Right renal cortex interstitium (tissue), 3 donors: ENCODE measurements at places on chromosomes 2 and 18.
A peak's percentile ranks its signal among the peaks of the same experiment; 100 is the strongest.

- no peak for DNase-seq
Measured at GRCh38 chr18:47915930-47916329, 14.5 kb downstream of the SMAD2 start.

DNA sequence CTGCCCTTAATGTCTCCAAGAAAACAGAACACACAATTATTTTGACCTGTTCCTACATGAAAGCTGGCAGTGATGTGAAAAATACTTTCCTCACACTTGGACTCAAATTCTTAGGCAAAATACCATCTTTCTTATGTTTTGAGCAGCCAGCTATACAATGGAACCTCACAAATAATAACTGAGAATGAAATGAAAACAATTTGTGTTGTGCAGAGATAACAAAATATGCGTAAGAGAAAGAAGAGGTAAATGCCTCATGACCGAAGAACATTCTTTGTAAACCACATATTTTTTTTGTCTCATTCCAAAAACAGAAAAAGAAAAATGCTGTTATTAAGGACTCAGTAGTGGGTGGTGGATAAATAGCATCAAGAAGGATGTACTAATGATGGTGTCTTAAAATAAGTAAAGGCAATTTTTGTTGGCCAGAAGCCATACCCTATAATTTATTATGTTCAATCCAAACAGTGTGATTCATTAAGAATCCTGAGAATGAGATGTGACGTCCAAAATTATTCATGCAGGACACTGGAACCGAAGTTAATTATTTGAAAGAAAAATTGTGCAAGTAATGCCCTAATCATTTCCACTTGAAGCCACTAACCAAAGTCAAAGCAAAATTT, 193.0 kb upstream of the NETO1 start:
- DNase-seq = no peak

DNA sequence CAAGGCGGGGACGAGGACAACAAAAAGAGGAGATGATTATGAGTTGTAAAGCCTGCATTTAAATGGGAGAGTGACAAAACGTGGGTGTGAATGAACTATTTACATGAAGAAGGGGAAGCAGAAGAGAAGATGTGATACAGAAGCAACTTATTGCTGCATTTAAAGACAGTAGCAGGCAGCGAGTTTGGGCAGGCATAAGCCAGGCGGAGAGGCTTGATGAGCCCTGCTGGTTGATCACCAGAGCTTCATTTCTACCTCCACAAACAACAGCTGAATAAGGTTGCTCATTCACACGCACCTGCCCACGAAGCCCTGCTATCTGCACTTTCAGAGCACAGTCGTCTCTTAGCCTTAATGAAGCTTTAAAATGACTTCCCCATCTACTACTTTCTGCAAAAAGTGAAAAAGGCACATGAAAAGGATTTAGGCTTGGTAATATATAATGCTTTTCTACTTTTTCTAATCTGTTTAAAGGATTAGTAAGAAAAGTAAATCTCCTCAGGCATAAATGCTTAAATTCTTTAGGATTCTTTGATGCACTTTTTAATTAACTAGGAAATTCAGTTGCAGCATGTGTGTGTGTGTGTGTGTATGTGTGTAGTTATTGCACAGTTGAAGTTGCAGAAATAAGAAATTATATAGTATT, 3.1 kb downstream of the SLC38A11 start:
- DNase-seq = no peak

DNA sequence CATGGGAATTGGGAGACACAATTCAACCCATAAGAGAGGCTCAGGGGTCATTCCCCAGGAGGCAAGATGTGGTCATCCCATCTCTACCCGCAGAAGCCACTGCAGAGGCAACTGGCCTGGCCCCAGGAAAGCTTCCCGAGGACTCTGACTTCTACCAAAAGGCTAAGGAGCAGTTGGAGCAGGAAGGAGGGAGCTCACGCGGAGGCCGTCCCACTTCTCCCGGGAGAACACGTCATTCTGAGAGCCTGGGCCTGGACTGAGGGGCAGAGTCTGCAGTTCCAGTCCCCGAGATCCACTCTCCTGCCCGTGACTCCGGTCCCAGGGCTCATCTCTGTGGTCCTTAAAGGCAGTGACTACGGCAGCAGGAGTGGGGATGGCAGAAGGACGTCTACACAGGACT, 69.0 kb upstream of the TAF1B start:
- DNase-seq = no peak

GRCh38 chr2:122451040-122451439, 695.6 kb downstream of the TSN start:
- no peak for DNase-seq

GRCh38 chr18:59646963-59647307, 50.3 kb downstream of the CCBE1 start:
- DNase-seq = no peak

- DNase-seq = no peak
Measured at GRCh38 chr2:26532301-26533250, 54.7 kb upstream of the OTOF start.

GRCh38 chr18:51668101-51668500, 470.6 kb upstream of the MEX3C start:
- peak; percentile 56 for DNase-seq

- DNase-seq = no peak
Measured at GRCh38 chr2:24432121-24432520, 58.9 kb upstream of the NCOA1 start.

- DNase-seq = no peak
Measured at GRCh38 chr2:96864343-96865091, 5.4 kb downstream of the SEMA4C start.

DNA sequence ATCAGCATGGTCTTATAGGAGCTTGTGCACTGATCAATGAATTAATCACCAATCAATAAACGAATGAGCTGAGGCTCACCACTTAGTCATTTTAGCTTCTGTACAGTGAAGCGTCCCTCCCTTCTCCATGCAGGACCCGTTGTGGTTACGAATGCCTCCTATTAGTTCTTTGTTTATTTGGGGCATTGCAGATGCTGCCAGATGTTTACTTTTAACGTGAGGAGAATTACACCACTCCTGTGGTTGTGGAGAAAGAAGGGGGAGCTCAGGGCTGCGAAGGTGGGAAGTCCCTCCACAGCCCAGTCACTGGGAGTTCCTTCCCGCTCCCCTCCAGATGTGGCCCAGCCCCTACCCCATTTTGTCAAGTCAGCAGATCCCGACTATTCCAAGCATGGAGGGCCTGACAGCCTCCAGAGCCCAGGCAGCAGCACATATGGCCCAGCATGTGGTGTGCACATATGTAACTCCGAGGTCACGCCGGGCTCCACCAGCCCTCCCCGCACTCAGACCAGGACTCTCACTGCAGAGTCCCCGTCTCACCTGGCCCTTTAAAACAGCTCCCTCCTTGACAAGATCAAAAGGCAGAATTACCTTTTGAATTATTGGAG, 20.9 kb downstream of the PKDCC start:
- no peak for DNase-seq

- no peak for DNase-seq
Measured at GRCh38 chr2:43057742-43058725, 168.4 kb downstream of the ZFP36L2 start.

GRCh38 chr2:60554074-60554645, 706 bp upstream of the BCL11A start:
- no peak for DNase-seq

DNA sequence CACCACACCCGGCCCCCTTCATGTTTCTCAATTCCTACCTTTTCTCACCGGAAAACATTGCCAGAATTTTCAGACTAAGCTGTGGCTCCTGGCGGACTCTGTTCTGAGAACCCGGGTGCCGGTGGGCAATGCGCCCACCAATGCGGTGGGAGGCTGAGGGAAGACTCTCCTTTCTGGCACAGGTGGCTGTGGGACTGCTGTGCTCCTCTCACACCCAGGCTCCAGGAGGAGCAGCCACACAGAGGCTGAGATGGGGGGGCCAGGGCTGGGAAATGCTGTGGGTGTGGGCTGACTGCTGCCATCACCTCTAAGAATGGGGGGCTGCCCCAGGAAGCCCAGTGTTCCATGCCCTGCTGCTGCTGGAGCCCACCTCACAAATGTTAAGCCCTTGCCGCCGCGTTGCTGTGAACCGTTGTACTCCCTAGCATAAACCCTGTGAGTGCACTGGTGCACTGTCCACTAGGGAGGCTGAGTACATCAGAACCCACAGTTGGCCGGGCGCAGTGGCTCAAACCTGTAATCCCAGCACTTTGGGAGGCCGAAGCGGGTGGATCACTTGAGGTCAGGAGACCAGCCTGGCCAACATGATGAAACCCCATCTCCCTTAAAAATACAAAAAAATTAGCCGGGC, 152.6 kb downstream of the LDLRAD4 start:
- DNase-seq = no peak
